ENCODE measurements at places on chromosomes 1 and 21.

GRCh38 chr1:48947761-48948537 lies 171.3 kb upstream of the BEND5 start:
- DNase-seq = no peak

DNA sequence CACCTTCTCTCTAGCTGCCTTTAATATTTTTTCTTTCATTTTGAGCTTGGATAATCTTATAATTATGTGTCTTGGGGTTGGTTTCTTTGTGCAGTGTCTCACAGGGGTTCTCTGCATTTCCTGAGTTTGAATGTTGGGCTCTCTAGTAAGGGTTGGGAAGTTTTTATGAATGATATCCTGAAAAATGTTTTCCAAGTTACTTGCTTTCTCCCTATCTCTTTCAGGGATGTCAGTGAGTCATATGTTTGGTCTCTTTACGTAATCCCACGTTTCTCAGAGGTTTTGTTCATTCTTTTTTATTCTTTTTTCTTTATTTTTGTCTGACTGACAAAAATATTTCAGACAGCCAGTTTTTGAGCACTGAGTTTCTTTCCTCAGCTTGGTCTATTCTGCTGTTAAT lies 55.4 kb upstream of the CCDC190 start:
- no peak for DNase-seq

DNA sequence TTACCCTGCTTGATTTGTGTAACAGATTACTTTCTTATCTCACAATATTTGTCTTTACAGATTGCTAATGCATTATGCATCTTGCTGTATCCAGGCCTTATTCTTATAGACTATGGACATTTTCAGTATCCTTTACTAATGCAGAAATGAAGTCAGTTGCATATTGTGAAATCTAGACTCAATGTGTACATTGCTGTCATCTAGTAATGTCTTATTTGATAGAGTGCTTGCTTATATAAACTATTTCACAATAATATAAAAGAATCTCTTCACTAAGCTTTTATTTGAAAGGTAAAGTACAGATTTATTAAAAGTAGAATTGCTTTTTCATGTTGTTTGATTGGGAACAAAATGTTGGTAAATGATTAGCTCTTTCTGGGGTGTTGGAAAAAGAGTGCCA lies 39.6 kb downstream of the ALG6 start:
- no peak for DNase-seq

GRCh38 chr1:223291796-223292195 lies 72.2 kb downstream of the SUSD4 start:
- no peak for DNase-seq

DNA sequence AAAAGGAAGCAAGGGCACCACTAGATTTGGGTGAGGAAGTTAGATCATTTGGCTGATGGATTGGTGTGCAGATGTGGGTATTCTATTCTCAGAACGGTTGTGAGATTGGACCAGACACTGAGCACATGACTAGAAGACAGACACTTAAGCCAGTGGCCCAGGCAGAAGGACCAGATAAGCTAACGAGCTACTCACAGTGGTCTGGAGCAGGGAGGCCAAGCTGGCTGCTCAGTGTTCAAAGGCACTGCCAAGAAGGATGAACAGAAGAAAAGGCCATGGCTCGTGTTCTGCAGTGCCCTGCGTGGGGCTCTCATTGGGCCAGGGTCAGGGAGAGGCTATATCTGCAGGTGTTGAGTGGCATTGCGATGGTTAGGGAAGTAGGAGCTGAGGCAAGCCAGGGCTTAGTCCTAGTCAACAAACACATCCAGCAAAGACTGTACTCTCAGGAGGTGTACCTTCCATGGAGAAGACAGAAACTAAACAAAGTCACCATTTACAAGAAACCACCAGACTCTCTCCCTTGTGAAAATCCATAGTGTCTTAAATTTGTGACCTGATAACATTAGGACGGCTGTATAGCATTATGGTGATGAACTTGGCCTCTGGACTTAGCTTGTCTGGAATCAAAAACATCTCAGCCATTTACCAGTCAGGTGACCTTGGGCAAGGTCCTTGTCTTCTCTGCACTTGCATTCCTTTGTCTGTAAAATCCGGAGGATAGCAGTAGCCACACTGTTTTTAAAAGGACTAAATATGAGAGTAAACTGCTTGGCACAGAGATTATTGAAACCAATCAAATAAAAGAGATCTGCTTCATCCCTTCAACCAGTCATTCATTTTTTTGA lies 274.5 kb downstream of the SIPA1L2 start:
- DNase-seq = no peak

DNA sequence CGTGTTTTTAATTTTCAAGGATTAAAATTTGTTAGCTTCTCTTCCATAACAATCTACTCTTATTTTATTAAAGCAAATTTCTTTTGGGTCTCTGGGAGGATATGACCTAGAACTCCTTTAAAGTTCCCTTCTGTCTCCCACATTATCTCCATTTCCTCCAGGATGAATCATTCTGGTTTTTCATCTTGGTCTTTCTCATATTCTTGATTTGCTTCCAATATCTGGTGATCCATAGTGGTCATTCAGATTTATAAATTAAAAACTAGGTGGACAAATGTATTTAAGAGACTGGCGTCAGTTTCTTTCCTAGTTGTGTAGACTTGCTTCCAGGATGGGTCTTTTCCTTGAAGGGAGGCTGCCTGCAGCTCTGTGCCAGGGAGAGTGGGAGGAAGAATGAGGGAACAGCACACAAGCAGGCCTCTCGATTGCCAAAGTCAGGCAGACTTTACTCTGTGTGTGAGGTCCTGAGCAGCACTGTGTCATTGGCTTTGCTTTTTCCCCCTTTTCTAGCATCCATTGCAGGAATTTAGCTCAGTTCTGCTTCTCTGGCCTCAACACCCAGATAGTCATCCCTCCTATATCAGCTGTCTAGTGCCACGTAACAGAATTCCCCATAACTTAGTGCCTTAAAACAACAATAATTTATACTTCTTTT lies 48.1 kb upstream of the FOXO6 start:
- DNase-seq = no peak

DNA sequence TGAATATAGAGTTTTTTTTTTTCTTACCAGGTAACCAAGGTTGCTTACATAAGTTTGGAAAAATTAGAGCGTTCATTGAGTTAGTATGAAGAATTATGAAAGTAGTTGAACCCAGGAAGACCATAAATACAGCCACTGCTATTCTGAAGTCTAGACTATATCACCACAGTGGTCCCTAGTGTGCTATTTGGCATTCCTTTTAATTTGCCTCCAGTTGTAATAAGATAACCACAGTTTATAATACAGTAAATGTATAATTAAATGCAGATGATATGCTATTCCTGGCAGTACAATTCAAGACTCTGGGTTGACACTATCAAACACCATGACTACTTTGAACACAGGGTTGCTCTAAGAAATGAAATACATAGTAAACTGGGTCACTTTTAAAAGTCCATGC lies 270.5 kb downstream of the BRINP2 start:
- no peak for DNase-seq

- no peak for DNase-seq
These were observed 209.3 kb upstream of the PKN2 start for GRCh38 chr1:88474555-88475304.

- DNase-seq = no peak
These were observed 129.7 kb upstream of the FAM72C start for GRCh38 chr1:144101397-144102045.

DNA sequence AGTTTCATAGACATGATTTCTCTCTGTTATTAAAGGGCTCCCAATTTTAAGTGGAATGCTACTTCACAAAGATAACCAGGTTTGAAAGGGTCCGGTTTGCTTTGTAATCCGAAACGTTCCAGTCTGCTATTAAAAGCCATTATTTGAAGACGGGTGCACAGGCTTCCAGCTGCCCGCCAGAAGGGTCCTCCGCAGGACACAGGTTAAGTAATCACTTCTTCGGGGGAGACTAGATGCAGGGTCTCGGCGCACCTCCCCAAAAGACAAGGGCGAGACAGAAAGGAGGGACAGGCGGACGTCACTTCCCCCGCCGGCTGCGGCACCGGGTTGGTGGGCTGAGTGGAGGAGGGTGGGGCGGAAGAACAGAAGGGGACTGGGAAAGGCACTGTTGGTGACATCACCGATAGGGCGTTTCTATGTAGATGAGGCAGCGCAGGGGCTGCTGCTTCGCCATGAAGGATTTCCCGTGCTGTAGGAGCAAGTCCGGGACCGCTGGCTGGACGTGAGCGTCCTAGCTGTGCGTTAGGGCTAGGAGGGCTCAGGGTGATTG lies 8.9 kb downstream of the RNU1-2 start:
- peak; percentile 97 for DNase-seq

DNA sequence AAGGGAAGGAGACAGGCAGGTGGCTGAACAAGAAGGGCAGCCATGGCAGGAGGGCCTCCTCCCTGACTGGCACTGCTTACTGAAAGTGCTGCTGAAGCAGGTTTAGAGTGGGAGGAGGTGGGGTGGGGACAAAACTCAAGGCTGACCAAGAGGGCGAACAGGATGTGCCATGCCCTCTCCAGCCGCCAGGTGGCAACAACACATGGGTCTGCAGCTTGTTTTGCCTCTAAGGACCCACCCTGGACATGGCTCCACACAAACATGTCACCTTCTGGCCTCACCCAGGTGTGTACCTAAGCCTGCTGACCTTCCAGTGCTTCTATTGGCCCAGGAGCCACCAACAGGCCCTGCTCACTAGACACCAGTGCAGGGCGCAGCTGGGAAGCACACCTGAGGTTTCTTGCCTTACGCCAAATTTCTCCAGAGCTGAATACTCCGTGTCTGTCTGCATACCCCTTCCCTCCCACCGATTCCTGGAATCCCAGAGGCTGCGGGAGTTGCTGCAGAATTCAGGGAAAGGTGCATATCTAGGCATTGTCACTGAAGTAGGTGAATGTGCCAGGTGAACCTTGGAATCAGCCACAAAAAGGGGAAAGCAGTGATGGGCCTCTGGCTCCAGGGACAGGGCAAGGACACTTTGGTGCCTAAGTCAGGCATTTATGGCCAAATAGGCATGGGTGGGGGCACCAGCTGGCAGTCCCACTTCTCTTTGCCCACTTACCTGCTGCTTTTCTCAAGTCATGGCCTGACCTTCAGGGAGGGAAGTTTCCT lies 5.3 kb downstream of the PSRC1 start:
- peak; percentile 76 for DNase-seq

DNA sequence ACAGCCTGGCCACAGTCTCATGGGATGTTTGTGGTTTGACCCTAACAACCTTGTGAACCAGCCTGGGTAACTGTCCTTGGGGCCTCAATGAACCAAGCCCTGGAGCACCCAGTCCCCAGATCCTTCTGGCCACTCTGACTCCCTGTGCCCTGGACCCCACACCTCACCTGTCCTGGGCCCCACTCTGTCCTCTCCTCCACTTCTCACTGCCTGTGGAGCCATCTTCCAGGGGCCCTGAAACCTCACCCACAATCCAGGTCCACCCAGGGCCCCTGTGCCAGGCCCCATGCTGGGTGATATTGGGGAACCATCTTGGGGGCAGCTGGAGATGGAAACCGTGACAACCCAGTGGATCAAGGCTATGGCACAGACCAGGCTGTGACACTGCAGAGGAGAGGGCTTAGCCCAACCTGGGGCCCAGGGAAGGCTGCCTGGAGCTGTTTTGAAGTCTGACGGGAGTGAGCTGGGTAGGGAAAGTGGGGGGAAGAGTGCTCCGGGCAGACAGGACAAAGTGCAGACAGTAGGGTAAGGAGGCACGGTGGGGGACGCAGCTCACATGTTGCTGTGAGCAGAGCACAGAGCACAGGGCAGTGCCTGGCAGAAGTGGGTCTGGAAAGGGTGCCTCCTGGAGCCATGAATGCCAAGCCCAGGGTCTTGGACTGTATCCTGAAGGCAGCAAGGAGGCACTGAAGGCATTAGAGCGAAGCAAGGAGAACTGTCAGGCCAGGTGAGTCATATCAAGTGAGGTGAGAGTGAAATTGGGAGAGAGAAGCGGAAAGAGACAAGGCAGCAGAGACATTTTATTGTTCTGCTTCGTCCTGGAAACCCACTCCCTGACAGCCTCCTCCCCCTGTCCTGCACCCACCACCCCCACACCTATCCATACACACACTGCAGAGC lies 12.1 kb upstream of the LRP8 start:
- no peak for DNase-seq

GRCh38 chr1:121519042-121519755 lies 334.4 kb downstream of the SRGAP2C start:
- DNase-seq = peak; percentile 66

DNA sequence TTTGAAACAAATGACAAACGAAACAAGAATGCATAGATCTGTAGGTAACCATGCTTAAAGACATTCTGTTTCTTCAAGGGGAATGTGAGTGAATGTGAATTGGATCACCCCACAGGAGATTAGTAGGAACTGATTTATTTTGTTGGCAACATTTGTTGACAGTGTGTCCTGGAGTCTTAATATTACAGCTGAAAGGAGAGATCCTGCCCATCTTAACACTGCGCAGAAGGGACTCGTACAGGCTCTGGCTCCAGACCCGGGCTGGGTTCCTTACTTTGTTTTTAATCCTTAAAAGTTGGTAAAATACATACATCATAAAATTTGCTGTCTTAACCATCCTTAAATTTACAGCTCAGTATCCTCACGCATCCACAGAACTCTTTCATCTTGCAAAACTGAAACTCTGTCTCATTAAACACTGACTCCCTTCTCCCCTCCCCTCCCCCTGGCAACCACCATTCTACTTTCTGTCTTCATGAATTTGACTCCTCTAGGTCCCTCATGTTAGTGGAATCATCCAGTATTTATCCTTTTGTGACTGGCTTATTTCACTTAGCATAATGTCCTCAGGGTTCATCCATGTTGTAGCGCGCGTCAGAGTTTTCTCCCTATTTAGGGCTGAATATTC lies 74.1 kb downstream of the GALNT2 start:
- no peak for DNase-seq

GRCh38 chr1:48246727-48247126 lies 24.2 kb downstream of the SLC5A9 start:
- no peak for DNase-seq

DNA sequence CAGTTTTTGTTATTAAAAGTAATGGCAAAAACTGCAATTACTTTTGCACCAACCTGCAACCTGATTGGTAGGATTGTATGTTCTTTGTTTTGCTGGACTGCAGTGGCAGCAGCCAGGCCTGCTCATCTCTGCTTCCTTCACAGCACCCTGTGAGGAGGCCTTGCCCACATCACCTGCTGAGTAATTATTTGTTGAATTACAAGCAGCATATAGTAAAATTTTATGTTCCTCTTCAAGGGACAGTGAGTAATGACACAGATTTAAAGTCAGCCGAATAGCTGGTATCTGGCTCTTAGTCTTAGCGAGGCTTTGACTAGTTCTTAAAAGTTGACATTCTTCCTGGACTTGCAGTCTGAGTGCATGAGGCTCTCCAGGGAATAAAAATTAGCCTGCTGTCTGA lies 435.1 kb downstream of the PRDM2 start:
- DNase-seq = peak; percentile 18

GRCh38 chr1:182357913-182358312 lies 33.7 kb downstream of the GLUL start:
- DNase-seq = no peak
